ENCODE measurements at places on chromosomes 12 and 14.

- H3K4me3 ChIP-seq, result no peak overlapping the region
- no peaks in the 10 kb centered on the region for H3K27me3 ChIP-seq
- H3K4me1 ChIP-seq, result no peaks in the 10 kb centered on the region
- peaks cover 91% of the 10 kb centered on the region for H3K36me3 ChIP-seq
Measured at GRCh38 chr12:120455302-120455701, 9.1 kb downstream of the GATC start.

DNA sequence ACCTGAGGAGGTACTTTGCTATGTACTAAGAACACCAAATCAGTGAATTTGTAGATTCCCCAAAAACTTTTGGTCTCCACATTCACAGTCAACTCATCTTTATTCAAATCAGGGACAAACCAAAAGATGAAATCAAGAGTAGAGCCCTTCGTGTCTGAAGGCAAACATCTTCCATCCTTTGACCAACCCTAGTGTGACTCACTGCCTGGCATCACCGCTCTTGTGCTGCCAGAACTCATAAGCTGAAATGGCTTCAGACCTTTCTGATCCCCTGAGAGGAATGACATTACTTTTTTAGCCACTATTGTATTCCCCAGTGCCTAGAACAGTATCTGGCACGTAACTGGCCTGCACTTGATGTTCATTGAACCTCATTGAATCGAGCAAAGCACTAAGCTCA is 50.1 kb downstream of the GOLGA5 start:
- no peak overlapping the region for H3K27ac ChIP-seq
- no peak overlapping the region for H3K4me3 ChIP-seq

- peaks cover 82% of the 10 kb centered on the region for H3K36me3 ChIP-seq
- H3K27me3 ChIP-seq, result no peaks in the 10 kb centered on the region
- no peak overlapping the region for H3K4me3 ChIP-seq
- H3K27ac ChIP-seq, result peak overlapping the region; percentile 96
- peaks cover 93% of the 10 kb centered on the region for H3K4me1 ChIP-seq
Measured at GRCh38 chr12:6332459-6332858, 9.4 kb downstream of the TNFRSF1A start.

GRCh38 chr12:89538897-89539296 is 13.1 kb upstream of the POC1B start:
- DNase-seq, result no peak
- peaks cover 13% of the 10 kb centered on the region for H3K4me1 ChIP-seq
- H3K4me3 ChIP-seq, result no peak overlapping the region
- H3K36me3 ChIP-seq, result no peaks in the 10 kb centered on the region

DNA sequence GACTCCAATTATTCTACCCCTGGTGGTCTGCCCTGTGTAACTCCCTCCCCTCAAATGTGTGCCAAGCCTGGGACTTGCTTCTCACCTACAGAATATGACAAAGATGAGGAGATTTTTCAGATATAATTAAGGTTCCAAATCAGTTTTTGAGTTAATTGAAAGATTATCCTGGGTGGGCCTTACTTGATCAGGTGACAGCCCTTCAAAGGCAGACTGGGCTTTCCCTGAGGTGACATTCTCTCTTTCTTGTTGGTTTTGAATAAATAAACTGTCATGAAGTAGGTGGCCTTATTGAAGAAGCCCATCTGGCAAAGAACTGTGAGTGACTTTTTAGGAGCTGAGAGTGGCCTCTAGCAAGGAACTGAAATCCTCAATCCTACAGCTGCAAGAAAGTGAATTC is 106.0 kb downstream of the BRMS1L start:
- H3K4me1 ChIP-seq, result no peaks in the 10 kb centered on the region
- H3K27me3 ChIP-seq, result no peaks in the 10 kb centered on the region
- no peak overlapping the region for H3K4me3 ChIP-seq
- no peak for DNase-seq
- no peaks in the 10 kb centered on the region for H3K36me3 ChIP-seq

DNA sequence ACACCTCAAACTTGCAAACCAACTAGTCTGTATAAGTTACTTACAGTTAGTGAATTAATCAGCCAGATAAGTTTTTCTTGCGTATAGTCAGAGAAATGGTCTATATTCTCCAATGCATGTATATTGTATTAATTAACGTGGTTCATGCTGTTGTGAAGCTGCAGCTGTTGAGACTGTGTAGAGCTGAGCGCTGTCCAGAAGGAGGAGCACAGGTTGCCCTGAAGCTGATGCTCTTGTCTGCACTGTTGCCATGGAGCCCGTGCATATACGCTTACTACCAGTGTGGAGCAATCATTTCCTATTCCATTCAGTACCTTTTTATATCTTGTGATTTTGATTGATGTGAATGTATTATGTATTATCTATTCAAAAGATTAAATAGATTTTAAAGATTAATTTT is 74.3 kb upstream of the ARID2 start:
- no peaks in the 10 kb centered on the region for H3K4me1 ChIP-seq
- H3K27ac ChIP-seq, result no peak overlapping the region
- H3K27me3 ChIP-seq, result no peaks in the 10 kb centered on the region
- H3K4me3 ChIP-seq, result no peak overlapping the region
- H3K36me3 ChIP-seq, result no peaks in the 10 kb centered on the region
- DNase-seq, result no peak

- H3K27me3 ChIP-seq, result no peaks in the 10 kb centered on the region
- no peaks in the 10 kb centered on the region for H3K36me3 ChIP-seq
Measured at GRCh38 chr14:22184157-22184829, 404.7 kb downstream of the DAD1 start.

GRCh38 chr12:57604454-57604991 is at the start of gene DTX3:
Gene DTX3 (plus strand): TSS chr12:57604824. CDS start chr12:57606518, 1,694 bp downstream.
- H3K4me3 ChIP-seq, result peak within 1 kb of the TSS; percentile 65
- no peak for DNase-seq
- H3K27me3 ChIP-seq, result peaks cover 4% of the 10 kb centered on the region
- peaks cover 44% of the 10 kb centered on the region for H3K36me3 ChIP-seq
- peak within 1 kb of the TSS; percentile 83 for H3K27ac ChIP-seq
- H3K4me1 ChIP-seq, result peaks cover 19% of the 10 kb centered on the region

- no peaks in the 10 kb centered on the region for H3K27me3 ChIP-seq
- no peaks in the 10 kb centered on the region for H3K36me3 ChIP-seq
- H3K4me1 ChIP-seq, result peaks cover 55% of the 10 kb centered on the region
- no peak for DNase-seq
- no peak overlapping the region for H3K4me3 ChIP-seq
Measured at GRCh38 chr14:105332350-105332874, 17.9 kb downstream of the PACS2 start.

DNA sequence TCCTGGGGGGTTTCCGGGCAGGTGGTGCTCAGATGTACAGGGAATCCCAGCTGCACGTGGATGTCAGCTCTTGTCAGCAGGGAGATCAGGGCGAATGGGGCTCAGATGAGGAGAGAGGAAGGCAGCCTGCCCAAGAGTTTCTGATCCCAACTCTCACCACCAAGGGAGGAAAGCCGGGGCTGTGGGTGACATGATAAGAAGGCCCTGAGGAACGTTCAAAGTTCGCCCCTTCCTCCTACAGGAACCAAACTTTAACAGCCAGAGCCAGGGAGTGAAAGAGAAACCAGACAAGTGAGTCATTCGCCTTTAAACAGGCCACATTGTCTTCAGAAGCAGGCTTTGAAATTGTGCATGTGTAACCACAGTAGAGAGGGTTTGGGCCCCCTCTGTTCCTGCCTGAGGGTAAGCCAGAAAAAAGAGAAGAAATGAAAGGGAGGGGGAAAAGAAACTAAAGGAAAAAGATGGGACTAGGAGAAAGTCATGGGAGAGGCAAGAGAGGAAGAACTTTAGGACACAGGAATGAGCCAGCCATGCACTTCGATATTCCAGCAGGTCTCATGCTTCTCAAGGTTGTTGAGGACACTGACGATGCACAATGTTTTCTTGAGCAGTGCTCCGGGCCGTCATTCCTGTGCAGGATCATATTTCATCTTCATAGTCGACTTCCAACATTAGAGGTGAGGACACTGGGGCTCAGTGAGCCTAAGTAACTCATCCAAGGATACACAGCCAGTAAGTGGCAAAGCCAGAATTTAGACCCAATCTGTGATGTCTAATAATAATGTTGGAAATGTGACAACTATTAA is 691.4 kb upstream of the TBX3 start:
- no peaks in the 10 kb centered on the region for H3K36me3 ChIP-seq
- H3K4me3 ChIP-seq, result no peak overlapping the region
- H3K4me1 ChIP-seq, result no peaks in the 10 kb centered on the region
- no peak overlapping the region for H3K27ac ChIP-seq
- no peak for DNase-seq

DNA sequence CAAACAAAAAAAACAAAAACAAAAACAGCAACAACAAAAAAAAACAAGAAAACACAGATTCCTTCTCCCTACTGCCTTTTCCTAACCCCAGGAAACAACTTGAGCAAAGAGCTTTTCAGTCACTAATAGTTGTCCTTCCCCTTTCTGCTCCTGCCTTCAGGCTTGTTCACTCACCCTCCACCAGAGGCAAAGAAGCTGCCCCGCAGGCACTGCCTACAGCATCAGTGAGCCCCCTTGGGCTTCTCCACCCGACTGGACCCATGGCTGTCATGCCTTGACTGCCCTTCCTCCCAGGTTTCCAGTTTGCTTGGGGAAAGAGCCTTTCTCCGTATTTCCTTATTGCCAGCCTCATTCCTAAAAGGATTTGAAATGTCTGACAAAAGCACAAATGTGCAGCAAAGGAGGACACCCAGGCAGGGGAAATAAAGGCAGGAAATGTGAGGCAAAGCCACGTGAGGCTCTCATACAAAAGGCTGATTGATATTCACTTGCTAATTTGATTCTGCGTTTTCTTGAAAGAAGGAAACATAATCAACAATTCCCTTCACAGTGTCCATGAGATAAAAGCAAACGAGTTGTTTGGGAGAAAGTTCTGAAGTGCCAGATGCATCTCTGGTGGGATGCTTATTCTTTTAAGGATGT is 85.7 kb downstream of the GPATCH2L start:
- H3K4me3 ChIP-seq, result no peak overlapping the region
- DNase-seq, result no peak
- H3K27me3 ChIP-seq, result no peaks in the 10 kb centered on the region

DNA sequence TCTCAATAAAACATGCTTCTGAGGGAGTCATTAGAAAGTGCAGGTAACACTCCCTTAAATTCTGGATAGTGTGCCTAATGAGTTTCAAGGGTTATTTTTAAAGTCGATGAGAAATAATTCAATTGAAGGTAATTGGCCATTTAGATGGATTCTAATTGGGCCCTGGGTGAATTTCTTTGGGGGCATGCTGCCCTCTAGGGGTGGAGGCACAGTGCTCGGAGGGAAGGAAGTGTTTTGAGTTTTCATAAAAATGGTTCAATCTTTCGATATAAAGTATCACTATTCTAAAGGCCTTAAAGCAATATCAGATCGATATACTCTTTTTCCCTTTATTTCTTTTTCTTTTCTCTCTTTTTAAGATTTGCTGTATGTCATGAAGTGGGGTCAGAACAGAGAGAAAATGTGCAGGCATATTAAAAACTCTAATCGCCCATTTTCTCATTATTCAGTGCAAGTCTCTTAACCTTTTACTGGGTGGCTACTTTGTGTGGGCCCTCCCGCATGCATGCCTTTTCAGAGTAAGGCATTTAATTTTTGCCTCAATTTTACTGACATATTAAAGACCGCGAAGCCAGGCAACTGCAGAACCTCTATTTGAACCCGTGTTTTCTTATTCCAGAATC is 25.5 kb downstream of the NKX2-8 start:
- no peaks in the 10 kb centered on the region for H3K27me3 ChIP-seq
- H3K4me1 ChIP-seq, result no peaks in the 10 kb centered on the region
- no peak for DNase-seq
- H3K27ac ChIP-seq, result no peak overlapping the region
- H3K4me3 ChIP-seq, result no peak overlapping the region
- no peaks in the 10 kb centered on the region for H3K36me3 ChIP-seq

DNA sequence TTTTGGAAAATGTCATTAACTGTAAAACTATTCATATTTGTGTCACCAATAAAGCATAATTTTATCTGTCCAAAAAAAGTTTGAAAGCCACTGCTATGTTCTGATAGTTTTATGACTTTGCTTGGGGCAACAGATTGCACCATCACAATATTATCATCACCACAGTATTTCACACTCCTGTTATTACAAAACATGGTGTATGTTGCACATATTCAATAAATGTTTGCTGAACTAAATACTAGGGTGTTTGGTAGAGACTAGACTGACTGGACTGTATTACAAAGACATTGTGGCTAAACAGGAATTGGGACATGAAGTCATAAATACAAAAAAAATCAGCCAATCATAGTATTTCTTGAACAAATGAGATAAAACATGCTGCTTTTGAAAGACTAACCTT is 55.1 kb downstream of the PAWR start:
- H3K4me3 ChIP-seq, result no peak overlapping the region
- DNase-seq, result no peak
- H3K36me3 ChIP-seq, result no peaks in the 10 kb centered on the region
- no peaks in the 10 kb centered on the region for H3K27me3 ChIP-seq
- no peak overlapping the region for H3K27ac ChIP-seq
- H3K4me1 ChIP-seq, result no peaks in the 10 kb centered on the region

GRCh38 chr14:101737414-101738339 is 23.8 kb upstream of the PPP2R5C start:
- no peaks in the 10 kb centered on the region for H3K36me3 ChIP-seq
- H3K4me3 ChIP-seq, result no peak overlapping the region
- DNase-seq, result no peak
- H3K27ac ChIP-seq, result no peak overlapping the region
- H3K27me3 ChIP-seq, result no peaks in the 10 kb centered on the region
- peaks cover 9% of the 10 kb centered on the region for H3K4me1 ChIP-seq

- no peak for DNase-seq
- H3K27me3 ChIP-seq, result no peaks in the 10 kb centered on the region
- peak overlapping the region; percentile 80 for H3K27ac ChIP-seq
- peaks cover 5% of the 10 kb centered on the region for H3K4me1 ChIP-seq
- H3K36me3 ChIP-seq, result no peaks in the 10 kb centered on the region
Measured at GRCh38 chr12:89863493-89863938, 154.9 kb upstream of the ATP2B1 start.

GRCh38 chr14:23639891-23640523 is 3.8 kb downstream of the DHRS2 start:
- DNase-seq, result no peak
- H3K4me1 ChIP-seq, result no peaks in the 10 kb centered on the region
- no peak overlapping the region for H3K4me3 ChIP-seq
- no peaks in the 10 kb centered on the region for H3K36me3 ChIP-seq

GRCh38 chr12:57883057-57883456 is 36.5 kb upstream of the CTDSP2 start:
- peaks cover 13% of the 10 kb centered on the region for H3K4me1 ChIP-seq
- no peak overlapping the region for H3K27ac ChIP-seq
- DNase-seq, result no peak
- H3K36me3 ChIP-seq, result no peaks in the 10 kb centered on the region
- no peak overlapping the region for H3K4me3 ChIP-seq

DNA sequence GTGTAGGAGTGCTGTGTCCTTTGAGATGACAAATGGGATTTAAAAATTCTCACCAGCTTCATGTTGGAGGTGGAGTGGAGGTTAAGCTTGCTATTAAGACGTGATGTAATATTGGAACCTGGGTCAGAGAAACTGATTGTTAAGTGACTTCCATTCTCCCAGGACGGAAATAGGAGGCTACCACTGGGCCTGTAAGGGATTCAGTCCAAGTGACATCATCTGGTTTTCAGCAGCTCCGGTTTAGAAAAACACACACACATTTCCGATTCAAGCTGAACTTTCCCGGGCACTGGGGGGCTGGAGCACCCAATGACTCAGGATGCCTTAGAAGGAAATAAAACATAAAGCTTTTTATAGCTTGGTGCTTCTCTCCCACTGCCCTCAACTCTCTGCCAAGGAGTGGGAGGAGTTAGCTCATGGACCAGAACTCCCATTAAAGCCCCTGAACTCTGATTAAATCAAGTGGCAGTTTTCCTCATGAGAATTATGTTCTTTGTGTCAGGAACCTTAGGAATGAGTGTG is 12.4 kb downstream of the CALM1 start:
- H3K4me1 ChIP-seq, result peaks cover 17% of the 10 kb centered on the region
- H3K27me3 ChIP-seq, result no peaks in the 10 kb centered on the region
- H3K27ac ChIP-seq, result peak overlapping the region; percentile 53
- DNase-seq, result no peak
- peaks cover 40% of the 10 kb centered on the region for H3K36me3 ChIP-seq

- no peak for DNase-seq
- H3K36me3 ChIP-seq, result peaks cover 95% of the 10 kb centered on the region
- no peak overlapping the region for H3K27ac ChIP-seq
- no peak overlapping the region for H3K4me3 ChIP-seq
Measured at GRCh38 chr12:122235741-122236140, 9.9 kb upstream of the DIABLO start.

Measured in lower lobe of right lung (tissue), 2 donors.